HCT116 (cell line): ENCODE measurements at places on chromosomes 2 and 18.

GRCh38 chr2:64062840-64063239, 43.6 kb upstream of the VPS54 start:
- H3K27ac ChIP-seq: no peak overlapping the region
- no peak for DNase-seq
- H3K36me3 ChIP-seq: no peaks in the 10 kb centered on the region
- H3K4me1 ChIP-seq: no peaks in the 10 kb centered on the region

- H3K4me3 ChIP-seq: no peak overlapping the region
- no peaks in the 10 kb centered on the region for H3K36me3 ChIP-seq
- no peak overlapping the region for H3K27ac ChIP-seq
- no peaks in the 10 kb centered on the region for H3K27me3 ChIP-seq
- peaks cover 5% of the 10 kb centered on the region; the same call in 1 of the 2 replicates for H3K4me1 ChIP-seq
Observed at GRCh38 chr2:197198890-197199289, 111.7 kb downstream of the ANKRD44 start.

- no peaks in the 10 kb centered on the region for H3K4me1 ChIP-seq
- H3K36me3 ChIP-seq: no peaks in the 10 kb centered on the region
- no peaks in the 10 kb centered on the region for H3K27me3 ChIP-seq
- no peak overlapping the region for H3K27ac ChIP-seq
Observed at GRCh38 chr2:30688956-30689401, 118.3 kb downstream of the CAPN13 start.

GRCh38 chr2:26503231-26503880, 25.4 kb upstream of the OTOF start:
- peak overlapping the region; percentile 41 for H3K4me3 ChIP-seq
- H3K4me1 ChIP-seq: peaks cover 15% of the 10 kb centered on the region
- H3K27me3 ChIP-seq: no peaks in the 10 kb centered on the region; the same call in 1 of the 2 replicates
- H3K27ac ChIP-seq: peak overlapping the region; percentile 7; the same call in 1 of the 2 replicates
- DNase-seq: peak; percentile 73

DNA sequence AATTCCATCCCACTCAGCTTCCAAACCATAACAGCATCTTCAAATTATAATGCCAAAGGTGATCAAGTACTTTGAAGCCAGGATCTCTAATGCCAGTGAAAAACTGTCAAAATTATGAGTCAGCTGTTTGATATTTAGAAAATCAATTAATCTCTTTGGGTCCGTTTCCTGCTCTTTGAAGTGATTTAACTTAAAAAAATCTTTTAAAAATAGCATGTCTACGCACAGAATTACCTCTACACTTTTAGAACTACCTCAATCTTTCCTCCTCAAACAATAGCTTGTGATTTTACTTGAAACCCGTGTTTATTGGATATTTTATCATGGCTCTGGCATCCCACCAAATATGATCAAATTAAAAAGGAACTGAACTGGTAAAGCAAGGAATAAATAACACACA, 31.3 kb upstream of the TANK start:
- no peaks in the 10 kb centered on the region for H3K27me3 ChIP-seq
- no peak for DNase-seq
- H3K4me3 ChIP-seq: peak overlapping the region; percentile 21
- H3K27ac ChIP-seq: peak overlapping the region; percentile 87
